ENCODE measurements at places on chromosomes 11 and 22. TPM values are rescaled to one million over a fixed set of nuclear protein-coding genes. Genes with fewer than 3 reads are reported as not detected.

OR4A16 gene
- polyA plus RNA-seq: not detected

SLC22A9 gene
- not detected for polyA plus RNA-seq

RBFOX2 gene
- polyA plus RNA-seq: 221 TPM

DNA sequence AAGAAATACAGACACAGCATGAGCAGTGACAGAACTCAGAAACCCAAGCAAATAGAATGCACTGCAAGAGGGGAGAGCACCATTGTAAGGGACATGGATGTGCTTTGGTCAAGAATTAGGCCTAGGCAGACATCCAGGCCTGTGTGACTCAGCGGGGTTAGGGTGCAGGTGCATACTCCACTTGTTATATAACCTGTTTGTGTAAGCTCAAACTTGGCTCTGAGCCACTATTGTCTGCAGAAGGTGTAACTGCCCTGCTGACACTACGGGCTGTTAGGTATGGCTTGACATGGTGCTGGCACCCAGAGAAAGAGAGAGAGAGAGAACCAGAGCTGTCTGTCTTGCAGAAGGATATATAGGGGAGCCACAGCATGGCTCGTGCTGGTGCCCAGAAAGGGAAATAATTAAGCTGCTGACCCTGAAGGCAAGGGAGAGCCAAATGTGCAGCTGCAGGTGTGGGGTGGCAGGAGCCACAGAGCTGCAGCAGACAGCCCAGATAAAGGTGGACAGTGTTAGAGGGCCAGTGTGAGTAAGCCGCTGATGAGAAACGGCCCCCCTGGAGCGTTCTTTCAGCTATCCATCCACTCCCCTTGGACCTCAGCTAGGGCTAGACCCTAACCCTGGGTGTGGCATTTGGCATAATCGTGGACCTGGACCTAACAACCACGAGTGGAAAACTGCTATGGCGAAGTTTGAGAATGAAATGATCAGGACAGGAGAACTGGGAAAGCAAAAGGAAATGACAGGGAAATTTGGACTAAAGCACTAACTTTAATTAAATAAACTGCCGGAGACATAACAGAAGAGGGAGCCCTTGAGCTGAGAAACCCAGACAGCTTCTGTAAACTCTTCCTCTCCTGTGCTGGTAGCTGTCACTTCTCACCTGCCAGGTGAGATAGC is 253.0 kb upstream of the CCDC179 start:
- no peak for DNase-seq

GRCh38 chr22:40818192-40818746 is 877 bp downstream of the SLC25A17 start:
- no peak for DNase-seq

GRCh38 chr11:129637983-129638776 is 177.5 kb upstream of the TMEM45B start:
- no peak for DNase-seq

DNA sequence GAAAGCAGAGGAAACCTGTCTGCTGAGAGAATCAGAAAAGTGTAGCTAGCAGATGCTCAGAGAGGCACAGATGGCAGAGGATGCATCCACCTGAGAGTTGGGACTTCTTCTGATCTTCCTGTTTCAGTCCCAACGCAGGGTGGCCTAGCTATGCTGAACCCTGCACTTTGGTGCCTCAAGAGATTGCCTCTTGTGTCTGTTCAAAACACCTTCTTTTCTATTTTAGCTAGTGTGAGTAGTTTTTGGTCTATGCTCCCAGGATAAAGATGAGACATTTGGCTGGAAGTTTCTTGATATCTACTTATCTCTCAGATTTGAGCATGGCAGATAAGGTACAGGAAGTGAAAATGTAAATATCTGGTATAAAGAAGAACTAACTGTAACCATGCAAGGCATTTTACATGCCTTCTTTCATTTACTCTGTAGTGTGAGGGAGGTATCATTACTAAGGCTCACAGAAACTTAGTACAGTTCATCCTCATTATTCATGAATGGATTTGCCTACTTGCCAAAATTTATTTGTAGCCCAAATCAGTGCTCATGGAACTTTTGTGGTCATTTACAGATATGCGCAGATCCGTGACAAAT is 47.0 kb upstream of the PSMA1 start:
- no peak for DNase-seq

GRCh38 chr22:22886546-22886945 is 1.1 kb upstream of the IGLL5 start:
- no peak for DNase-seq

GRCh38 chr11:102287964-102288724 is 29.1 kb upstream of the BIRC3 start:
- no peak for DNase-seq
